Activated naive CD8-positive, alpha-beta T cell treated with anti-CD3 and anti-CD28 coated beads, Interleukin-2, amount 50 U/mL, for 16 hours (primary cell): ENCODE measurements at places on chromosomes 3 and 15.

DNA sequence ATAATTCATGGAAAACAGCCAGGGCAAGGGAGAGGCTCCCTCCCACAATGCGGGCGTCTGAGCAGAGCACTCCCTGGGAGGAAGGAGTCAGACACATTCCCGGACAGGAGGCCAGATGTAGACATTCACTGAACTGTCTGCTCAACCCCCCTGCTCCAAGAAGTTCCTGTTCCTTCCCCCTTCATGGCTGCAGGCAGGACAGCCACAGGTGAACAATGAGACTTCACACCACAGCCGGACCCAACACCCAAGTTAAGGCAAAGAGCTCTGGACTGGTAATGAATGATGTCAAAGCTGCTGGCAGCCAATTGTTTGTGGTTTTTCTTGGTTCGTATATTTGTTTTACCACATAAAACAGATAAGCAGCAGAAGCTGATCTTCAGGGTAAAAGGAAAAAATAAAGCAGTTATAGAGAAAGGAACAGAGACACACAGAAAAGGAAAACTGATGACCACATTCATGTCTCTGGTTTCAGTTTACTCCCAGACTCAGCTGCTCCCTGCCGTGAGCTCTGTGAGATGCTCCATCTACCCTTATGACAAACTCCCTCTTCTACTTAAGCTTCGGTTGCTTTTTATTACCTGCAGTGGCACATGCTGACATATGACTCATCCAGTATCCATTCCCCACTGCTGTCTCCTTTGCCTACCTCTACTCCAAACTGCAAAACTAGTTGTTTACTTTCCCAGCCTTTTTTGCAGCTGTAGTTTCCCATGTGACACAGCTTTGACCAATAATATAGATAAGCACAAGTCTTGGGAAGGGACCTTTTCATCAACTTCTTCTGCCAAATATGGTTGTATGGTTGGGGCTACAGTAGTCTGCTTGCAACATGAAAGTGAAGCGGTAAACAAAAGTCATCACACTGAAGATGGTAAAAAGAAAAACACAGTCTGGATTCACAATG is 33.1 kb downstream of the DZIP1L start:
- no peak for DNase-seq

DNA sequence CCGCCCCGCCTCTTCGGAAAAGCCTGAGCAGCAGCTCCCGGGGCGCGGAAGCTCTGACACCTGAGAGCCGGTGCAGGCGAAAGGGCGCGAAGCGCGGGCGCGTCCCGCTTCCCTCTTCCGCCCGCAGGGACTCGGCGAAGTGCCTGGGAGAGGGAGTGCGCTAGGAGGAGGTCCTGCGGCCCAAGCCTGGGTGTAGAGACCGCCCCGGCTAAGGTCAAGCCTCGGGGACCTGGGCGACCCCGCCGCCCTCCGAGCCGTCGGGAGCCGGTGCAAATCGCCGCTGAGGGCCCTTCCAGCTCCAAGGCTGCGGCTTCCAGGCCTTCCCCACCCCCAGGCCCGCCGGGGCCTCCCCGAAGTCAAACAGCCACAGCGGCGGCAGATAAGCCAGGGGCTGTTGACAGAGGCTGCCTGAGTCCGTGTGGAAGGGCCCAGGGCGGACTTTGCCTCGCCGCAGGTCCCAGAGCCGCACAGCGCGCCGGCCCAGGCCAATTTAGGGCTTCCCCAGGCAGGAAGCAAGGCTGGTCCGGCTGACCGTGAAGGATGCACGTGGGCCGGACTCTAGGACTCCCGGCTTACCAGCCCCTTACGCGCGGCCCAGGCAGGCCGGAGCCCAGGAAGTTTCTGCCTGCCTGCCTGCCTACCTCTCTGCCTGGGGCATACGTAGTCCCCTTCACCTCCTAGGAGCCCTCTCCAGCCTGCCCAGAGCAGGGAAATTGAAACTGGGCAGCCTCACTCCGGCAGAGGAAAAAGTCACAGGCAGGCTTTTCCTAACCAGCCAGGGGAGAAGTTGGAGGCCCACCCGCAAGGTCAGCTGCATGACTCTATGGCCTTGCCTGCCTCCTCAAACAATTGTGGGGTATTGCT is 2.3 kb downstream of the ITPKA start:
- DNase-seq = no peak

GRCh38 chr3:54986294-54986693 is 58.4 kb upstream of the LRTM1 start:
- no peak for DNase-seq

DNA sequence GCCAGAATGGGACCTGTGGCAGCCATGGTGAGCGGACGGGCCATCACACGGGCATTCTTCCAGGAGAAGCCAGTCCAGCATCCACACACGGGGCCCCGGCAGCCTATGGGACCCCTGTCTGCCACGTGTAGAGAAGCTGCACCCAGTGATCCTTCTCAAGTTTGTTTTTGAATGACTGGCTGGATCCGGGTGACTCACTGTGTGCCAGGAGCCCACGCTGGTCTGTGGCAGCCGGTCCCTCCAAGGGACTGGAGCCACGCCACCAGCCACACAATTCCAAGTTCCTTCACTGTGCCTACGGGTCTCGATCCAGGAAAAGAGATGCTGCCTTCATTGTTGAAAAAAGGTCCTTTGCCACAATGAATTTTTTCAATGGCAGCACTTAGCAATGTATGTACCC is 58.1 kb downstream of the ATP10A start:
- DNase-seq = no peak

DNA sequence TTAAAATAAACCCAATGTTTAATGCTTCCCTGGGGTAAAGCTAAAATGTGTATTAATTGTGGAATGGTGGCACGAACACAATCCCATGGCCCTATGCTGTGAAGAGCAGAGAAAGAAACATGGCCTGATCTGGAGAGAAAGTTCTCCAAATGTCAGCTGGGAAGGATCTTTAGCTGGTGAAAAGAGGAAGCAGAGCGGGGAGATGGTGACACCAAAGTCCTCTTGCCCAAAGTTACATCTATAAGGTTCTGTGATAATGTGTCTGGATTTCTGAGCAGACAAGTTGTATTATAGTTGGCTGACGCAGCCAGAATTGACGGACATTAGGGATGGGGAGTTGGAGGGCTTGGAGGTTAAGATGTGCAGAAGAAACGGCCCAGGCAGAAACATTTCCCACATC is 196.2 kb downstream of the CHST2 start:
- DNase-seq = no peak
